ENCODE measurements at places on chromosomes 2 and 18.

- no peak for DNase-seq
Measured at GRCh38 chr2:236904389-236905263, 181.1 kb upstream of the COPS8 start.

DNA sequence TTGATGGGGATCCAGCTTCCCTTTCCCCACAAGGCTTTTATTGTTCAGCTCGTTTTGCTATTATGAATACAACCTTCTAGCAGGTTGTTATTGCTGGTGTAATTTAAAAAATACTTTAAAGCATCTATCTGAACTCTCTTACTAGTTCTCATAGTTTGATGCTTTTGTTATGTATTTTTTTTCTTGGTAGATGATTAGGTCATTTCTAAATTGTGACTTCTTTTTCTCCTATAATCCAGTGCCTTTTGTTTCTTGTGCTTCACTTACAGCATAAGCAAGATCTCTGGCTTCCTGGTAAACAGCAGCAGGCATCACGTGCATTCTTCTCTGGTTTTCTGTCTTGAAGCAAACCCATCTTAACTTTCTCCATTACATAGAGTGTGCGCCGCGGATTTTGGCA lies 96.1 kb downstream of the FAM168B start:
- no peak for DNase-seq

GRCh38 chr2:128452024-128452411 lies 133.3 kb upstream of the HS6ST1 start:
- no peak for DNase-seq

GRCh38 chr2:196229013-196229412 lies 57.6 kb upstream of the STK17B start:
- no peak for DNase-seq

DNA sequence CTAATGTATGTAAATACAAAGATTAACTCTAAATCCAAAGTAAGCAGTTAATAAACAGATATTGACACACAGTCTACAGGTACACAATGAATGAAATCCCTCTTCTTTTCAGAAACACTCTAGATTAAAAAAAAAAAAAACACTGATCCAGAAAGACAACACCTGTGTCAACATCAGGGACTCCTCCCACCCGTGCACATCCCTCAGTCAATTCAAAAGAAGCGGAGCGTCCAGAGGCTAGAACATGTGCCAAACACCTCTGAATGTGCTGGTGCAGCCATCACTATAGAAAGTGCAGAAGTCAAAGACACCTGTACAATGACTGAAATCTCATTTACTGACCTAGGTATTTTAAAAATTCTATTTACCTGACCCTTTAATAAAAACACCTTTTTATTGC lies 622.6 kb upstream of the ID2 start:
- DNase-seq = no peak
